ENCODE measurements at places on chromosomes 11 and 22.

DNA sequence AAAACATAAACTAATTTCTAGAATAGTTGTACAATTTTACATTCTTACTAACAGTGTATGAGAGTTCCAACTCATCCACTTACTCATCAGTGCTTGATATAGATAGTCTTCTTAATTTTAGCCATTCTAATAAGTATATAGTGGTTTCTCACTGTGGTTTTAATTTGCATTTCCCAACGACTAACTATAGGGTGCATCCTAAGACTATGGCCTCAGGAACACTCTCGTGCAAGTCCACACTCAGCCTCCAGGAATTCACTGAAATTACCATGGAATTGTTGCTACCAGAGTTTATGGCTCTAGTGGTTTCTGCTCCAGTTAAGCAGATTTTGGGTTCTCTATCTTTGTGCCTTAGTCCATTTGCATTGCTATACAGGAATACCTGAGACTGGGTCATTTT lies 60.1 kb upstream of the GUCY1A2 start:
- no peak for DNase-seq

DNA sequence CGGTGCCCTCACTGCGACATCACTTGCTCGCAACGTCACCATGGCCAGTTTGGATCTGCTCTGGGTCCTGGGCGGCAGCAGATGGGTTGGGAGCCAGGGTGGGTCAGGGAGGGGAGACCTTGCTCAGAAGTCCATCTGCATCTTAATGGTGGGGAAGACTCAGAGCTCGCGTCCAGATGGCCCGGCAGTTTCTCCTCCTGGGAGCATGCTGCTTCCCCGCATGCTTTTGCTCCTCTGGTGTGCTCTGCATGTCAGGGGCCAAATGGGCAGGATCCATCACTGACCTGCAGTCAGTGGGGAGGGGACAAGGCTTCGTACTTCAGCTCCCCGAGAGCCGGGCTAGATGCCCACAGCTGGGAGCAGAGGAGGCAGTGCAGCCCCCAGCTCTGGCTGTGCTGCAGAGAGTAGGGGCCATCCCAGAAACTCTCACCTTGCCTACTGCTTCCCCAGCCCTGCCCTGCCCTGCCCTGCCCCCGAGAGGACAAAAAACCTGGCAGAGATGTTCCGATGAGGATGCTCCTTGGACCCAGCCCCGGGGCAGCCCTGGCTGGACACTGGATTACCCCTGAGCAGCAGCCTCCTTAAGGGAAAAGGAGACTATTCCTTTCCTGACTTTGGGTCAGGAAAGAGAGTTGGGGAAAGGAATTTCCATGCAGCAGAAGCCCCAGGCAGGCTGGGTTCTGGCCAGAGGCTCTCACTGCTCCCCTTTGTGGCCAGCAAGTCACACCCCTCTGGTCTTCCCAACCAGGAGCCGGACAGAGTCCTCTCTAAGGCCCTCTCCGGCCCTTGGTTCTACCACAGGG lies 149.9 kb downstream of the PKNOX2 start:
- DNase-seq = peak; percentile 27

DNA sequence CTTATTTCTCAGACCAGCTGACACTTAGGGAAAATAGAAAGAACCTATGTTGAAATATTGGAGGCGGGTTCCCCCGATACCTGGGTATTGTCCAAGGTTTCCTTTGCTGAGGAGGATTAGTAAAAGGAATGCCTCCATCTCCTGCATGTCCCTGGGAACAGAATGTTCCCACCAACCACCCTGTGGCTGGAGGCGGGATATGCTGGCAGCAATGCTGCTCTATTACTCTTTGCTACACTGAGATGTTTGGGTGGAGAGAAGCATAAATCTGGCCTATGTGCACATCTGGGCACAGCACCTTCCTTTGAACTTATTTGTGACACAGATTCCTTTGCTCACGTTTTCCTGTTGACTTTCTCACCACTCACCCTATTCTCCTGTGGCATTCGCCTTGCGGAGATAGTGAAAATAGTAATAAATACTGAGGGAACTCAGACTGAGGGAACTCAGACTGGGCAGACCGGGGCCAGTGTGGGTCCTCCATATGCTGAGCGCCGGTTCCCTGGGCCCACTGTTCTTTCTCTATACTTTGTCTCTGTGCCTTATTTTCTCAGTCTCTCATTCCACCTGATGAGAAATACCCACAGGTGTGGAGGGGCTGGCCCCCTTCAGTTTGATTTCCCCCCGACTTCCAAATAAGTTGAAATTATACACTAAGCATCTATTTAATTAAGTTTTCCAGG lies 32.1 kb downstream of the IGLL1 start:
- DNase-seq = no peak

- DNase-seq = no peak
Measured at GRCh38 chr11:20090654-20091374, 69.5 kb downstream of the DBX1 start.

- DNase-seq = peak; percentile 46
Measured at GRCh38 chr11:12961615-12962014, 47.5 kb upstream of the RASSF10 start.

DNA sequence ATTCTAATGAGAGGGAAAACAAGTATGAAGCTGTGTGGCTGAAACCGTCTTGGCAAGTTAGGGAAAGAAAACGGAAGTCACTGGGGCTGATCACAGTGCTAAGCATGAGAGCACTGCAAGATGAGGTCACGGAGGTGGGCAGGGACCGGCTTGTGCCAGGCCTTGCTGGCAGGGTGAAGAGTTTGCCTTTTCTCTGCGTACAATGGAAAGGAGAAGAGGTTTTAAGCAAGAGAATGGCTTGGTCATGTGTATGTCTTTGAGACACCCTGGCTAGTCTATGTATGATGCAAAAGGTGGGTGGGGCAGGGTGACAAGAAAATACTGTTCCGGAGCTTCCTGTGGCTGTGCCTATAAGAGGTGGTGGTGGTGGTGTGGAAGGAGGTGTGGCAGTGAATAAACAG lies 567.9 kb downstream of the NTM start:
- no peak for DNase-seq

GRCh38 chr22:45892681-45893461 lies 84.1 kb downstream of the WNT7B start:
- no peak for DNase-seq

GRCh38 chr11:131670876-131671275 lies 300.5 kb downstream of the NTM start:
- DNase-seq = no peak

DNA sequence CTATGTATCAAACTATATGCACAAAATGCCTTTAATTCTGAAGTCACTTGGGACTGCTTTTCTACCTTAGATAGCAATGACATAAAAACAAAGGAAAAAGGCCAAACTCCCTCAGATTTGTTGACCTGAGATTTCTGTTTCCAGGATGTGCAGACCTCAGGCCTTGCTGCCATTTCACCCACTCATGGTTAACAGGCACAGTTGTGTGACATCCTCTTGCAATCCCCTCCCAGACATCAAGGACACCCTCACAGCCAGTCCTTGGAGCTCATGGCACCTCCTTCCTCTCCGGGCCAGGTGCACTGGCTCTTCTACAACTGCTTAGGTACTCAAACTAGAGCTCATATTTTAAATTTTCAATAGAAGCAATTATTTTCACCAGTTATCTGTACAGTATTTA lies 37.3 kb downstream of the SERPIND1 start:
- no peak for DNase-seq

GRCh38 chr11:3635641-3636375 lies 6.0 kb downstream of the ART5 start:
- DNase-seq = no peak

- DNase-seq = peak; percentile 16
Measured at GRCh38 chr11:10623797-10624761, 55.6 kb upstream of the LYVE1 start.

GRCh38 chr22:49241174-49241851 lies 586.4 kb downstream of the BRD1 start:
- DNase-seq = no peak

- DNase-seq = no peak
Measured at GRCh38 chr11:117950301-117950700, 21.1 kb upstream of the TMPRSS13 start.

- no peak for DNase-seq
Measured at GRCh38 chr11:86128914-86129313, 60.0 kb upstream of the PICALM start.

- DNase-seq = peak; percentile 42
Measured at GRCh38 chr11:128802358-128802981, 64.6 kb downstream of the KCNJ1 start.

GRCh38 chr22:38077595-38077994 lies 6.4 kb downstream of the SLC16A8 start:
- DNase-seq = no peak

GRCh38 chr11:123577081-123577598 lies 77.3 kb downstream of the SCN3B start:
- DNase-seq = peak; percentile 50

DNA sequence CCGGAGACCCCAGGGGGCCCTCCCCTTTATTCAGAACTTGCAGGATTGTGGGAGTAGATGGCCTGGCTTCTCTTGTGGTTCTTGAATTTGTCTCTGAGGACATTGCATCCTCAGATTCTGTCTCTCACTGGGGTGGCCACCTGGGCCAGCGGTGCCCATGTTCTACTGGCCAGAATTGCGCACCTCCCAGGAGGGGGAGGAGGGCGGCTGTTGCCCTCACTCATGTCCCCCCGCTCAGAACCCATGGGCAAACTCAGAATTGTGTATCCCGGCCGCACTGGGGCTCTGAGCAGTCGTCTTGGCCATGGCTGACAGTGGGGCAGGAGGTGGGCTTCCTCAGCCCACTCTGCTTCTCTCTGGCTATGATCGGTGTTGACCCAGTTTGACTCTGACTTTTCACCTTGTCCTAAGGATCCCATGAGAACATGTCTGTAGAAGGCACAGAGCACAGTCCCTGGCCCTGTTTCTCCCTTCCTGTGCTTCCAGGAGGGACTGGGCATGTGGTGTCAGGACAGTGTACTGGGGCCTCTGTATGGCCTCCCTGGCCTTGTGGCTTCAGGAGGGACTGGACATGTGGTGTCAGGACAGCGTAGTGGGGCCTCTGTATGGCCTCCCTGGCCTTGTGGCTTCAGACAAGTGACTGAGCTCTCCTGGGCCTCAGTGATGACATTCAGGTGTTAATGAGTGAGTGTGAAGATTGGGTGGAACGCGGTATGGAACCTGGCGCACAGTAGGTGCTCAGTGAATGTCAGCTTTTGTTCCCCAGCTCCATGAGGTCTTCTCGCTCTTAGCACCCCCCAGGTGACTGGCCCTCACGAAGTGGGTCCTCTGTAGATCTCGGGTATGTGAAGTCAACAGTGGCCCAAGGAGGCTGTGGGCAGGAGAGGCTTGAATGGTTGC lies 99.3 kb downstream of the TBC1D22A start:
- DNase-seq = no peak

DNA sequence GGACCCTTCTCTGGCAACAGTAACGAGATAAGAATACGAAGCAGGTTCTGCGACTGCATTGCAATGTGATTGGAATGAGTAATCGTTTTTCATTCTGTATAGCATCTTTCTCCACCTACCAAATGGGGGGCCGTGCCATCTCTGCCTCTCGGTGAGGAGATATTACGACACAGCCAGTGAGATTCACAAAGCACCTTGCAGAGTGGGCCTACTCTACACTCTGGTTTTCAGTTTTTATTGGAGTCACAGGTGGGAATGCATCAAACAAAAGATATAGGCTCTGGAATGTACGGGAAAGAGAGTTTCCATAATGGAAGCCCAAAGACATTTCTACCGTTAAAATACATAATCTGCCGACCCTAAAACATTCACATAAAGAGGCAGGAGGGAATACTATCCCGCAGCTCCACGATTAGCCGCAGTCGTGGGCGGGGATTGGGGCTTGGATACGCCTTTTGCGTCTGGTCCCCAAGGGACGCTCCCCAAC lies 423 bp upstream of the RTN3 start:
- no peak for DNase-seq

DNA sequence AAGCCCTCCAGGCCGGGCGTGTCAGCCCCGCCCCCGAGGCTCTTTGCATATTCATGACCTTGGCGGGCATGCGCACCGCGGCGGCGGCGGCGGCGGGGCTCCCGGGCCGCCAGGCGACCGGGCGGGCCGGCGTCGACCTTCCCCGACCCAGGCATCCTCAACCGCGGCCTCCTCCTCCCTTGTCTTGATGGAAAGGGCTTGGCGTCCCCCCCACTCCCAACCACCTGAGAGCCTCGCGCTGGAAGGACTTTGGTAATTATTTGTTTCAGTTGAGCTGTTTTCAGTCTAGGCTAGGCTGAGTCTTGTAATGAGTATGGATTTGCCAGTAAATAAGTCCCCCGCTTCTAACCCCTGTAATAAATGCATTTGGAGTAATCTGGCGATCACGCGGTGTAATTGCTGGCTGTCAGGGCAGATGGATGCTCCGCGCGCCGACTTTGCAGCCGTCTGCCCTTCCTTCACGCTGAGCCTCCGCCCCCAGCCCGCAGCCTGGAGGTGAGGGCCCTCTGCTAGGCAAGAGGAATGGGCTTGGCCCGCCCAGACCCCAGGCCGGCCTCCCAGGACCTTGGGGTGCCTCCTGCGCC lies 25.2 kb downstream of the FLRT1 start:
- DNase-seq = peak; percentile 4

GRCh38 chr11:60378354-60378753 lies at the start of gene MS4A7:
Gene MS4A7 (plus strand): TSS chr11:60378532. CDS start chr11:60383142, 4,610 bp downstream.
- DNase-seq = no peak

DNA sequence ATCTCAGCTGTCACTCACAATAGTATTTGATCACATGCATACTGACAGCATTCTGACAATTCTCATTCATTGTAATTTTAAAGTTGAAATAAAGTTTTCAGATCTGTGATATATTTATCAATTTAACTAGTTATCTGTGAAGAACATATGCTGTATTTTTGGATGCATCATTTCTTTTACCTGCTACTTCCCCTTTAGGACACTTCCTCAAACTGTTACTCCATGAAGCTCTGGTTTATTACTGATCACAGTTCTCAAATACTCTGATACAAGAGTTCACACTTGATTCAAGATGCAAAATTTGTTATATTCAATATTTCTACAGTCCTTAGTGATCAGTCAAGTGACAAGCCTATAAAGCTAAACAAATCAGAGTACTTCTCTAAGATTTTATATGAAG lies 1655.2 kb downstream of the LRRC4C start:
- no peak for DNase-seq

DNA sequence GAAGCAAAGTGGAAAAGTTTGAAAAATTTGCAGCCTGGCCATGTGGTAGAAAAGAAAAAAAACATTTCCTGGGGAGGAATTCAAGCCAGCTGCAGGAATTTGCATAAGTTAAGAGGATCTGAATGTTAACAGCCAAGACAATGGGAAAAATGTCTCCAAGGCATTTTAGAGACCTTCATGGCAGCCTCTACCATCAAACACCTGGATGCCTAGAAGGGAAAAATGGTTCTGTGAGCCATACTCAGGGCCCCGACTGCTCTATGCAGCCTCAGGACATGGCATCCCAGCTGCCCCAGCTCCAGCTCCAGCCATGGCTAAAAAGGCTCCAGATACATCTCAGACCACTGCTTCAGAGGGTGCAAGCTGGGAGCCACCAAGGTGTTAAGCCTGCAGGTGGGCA lies 149.1 kb upstream of the SOX6 start:
- no peak for DNase-seq
